ENCODE measurements at places on chromosomes 5 and 9.

GRCh38 chr9:23830929-23831730 is 5.1 kb upstream of the ELAVL2 start:
- no peak for DNase-seq

- DNase-seq = no peak
Measured at GRCh38 chr9:136275655-136276429, 28.1 kb downstream of the CCDC187 start.

DNA sequence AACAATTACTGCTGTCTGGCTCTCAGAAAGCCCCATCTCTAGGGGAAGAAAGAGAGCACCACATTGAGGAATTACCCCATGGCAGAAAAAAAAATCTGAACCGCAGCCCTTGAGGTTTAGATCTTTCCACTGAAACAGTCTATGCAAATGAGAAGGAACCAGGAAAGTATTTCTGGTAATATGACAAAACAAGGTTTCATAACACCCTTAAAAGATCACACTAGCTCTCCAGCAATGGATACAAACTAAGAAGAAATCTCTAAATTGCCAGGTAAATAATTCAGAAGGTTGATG is 427.1 kb downstream of the PRELID2 start:
- DNase-seq = no peak

DNA sequence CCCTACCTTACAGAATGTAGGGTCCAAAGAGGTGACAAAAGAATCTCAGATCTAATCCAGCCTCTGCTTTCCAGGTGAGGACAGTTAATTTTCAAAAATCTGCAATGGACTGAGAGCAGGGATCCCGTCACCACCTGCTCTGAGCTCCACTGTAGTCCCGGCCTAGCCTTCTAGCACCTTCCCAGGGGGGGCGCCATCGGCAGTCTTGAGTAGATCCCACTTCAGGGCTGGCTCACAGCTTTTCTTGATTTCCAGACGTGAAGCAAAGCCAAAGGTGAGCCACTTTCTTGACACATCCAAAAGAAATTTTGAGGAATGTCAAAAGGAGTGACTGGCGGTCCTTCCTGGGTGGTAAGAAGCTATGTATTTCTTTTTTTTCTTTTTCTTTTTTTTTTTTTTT is 114.1 kb downstream of the SYK start:
- DNase-seq = peak; percentile 72

DNA sequence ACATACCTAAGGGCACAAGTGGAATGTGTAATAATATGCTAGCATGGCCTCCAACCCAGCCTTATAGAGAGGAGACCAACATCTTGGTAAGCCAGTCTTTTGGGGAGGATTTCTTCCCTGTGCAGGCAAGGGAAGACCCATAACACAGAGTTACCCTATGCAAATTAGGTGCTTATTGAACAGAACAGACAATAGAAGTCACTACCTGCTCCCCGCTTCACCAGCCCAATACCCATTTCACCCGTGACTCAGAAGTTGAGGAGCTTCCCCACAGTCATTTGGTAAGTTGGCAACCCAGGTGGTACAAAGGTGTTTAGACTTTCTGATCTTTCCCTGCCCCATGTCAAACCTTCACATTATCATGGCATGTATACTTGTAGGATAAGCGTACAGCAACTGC is 44.6 kb downstream of the AOPEP start:
- DNase-seq = no peak

DNA sequence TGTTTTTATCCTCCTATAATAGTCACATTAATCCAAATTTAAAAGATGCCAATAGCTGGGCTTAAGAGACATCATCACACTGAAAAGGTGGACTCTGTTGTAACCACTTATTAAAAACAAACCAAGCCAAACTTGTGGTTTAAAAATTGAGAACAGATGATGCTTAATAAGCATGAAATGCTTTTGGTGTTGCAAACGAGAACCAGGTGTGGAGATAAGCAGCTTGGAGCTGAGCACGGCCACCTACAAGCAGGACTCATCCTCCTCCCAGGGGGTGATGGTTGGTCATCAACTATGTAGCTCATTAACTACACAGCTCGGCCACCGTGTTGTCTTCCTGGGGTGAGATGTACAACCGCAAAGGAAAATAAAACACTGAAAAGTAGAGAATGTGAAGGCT is 154.4 kb downstream of the NPR3 start:
- DNase-seq = no peak

DNA sequence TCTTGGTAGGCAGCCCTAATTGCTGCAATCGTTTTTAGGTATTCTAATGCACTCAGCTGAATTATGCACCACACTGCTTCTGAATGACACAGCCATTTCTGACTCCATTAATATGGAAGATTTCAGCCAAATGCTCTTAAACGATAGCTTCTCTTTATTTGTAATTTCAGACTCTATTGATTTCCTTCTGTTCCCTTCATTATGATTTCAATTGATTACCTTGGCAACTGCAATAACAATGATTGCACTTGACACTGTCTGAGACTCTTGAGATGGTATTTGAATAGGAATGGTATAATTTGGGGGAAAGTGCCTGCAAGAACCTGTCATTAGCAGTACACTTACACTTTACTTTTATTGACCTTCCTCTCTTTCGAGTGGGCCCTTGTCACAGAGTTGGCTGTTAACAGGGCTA is 296.1 kb upstream of the DMAC1 start:
- DNase-seq = no peak

DNA sequence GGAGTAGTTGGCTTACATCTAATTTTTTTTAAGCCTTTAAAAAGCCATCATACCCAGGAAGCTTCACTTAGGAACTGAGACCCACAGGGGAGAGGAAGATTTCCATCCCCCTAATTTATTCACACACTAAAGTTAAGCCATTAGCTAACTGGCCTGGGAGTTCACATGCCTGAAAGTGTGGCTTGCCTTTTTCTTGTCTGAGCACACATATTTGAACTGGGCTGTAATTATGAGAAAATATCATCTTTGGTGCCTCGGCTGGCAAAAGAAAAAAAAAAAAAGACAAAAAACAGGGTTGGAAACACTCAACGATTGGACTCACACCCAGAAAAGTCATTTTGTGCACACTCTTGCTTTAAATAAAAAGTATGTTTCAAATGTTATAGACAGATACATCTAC is 847.3 kb downstream of the MAT2B start:
- DNase-seq = no peak

GRCh38 chr5:116275282-116275681 is 190.5 kb downstream of the COMMD10 start:
- no peak for DNase-seq

GRCh38 chr9:3696368-3696767 is 170.6 kb upstream of the RFX3 start:
- DNase-seq = no peak

- no peak for DNase-seq
Measured at GRCh38 chr5:160064417-160064810, 54.8 kb downstream of the PWWP2A start.

GRCh38 chr9:72132052-72132451 is 17.2 kb upstream of the GDA start:
- DNase-seq = no peak

GRCh38 chr9:126701813-126702140 is 88.0 kb downstream of the LMX1B start:
- DNase-seq = no peak

- DNase-seq = no peak
Measured at GRCh38 chr9:137169896-137170358, at the start of gene LRRC26. Gene LRRC26 (minus strand): TSS chr9:137170051. CDS start chr9:137169943, 108 bp downstream.

DNA sequence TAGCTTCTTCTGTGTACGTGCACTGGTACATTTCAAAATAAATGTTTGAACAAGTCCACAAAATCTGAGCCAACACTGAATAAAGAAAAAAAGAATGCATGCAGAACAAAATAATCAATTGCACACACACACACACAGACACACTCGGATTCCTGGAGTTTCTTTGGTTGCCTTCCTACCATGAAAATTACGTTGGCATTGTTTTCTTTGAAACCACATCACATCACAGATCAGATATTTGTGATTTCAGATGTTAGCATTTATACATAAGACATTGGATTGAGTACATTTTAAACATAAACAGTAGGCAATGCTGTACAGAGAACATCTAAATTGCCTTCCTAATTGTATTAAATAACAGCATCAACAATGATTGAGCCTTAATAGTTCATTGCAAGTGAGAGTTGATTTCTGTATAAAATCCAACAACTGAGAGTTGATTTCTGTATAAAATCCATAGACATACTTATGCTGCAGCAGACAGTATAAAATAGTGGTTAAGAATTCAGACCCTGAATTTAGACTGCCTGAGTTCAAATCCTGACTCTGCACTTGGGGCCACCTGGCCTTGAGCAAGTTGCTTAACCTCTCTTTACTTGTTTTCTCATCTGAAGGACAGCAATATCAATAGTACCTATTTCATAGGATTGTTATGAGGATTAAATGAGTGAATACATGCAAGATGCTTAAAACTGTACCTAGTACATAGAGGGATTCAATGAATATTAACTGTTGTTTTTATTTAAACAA is 101.7 kb upstream of the IFNE start:
- no peak for DNase-seq

DNA sequence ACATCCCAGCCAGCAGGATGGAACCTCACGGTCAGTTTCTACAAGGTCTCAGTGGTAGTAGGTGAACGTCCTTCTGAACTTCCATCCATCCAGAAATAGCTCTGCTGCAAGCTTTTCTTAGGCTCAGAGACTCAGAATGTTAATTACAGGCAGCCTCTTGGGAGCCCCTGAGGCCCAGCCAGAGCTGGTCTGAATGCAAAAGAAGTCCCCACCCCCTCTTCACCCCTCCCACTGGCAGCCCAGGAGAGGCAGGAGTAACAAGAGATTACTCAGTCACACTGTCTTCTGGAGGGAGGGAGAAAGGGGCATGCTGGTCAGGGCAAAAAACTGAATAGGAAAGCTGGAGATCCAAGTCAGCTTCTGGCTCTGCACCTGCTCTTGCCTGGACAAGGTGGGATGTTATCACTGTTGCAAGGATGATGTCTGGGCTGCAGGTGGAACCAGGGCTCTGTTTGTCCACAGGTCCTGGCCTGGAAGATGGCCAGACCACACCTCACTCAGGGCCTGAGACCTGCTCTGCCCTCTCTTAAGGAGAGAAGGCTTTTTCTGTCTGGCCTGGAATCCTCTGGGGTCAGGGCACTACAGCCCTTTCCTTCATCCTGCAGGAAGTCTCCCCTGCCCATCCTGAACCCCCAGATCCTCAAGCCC is 9.1 kb downstream of the ENHO start:
- DNase-seq = no peak

DNA sequence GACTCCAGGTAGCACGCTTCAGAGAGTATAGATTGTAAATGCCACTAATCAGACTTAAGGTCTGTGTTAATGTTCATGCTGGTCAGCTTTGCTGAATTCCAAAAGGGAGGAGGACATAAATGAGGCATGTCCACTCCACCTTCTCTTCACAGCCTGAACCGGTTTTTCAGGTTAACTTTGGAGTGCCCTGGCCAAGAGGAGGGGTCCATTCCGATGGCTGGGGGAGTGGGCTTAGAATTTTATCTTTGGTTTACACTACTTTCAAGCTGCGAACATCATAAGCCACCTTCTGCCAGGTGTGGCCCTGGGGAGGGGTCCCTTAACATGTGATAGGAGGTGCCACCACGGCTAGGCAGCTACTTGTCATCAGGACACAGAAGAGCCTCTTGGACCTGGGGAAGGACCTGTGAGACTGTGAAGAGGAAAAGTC is 24.2 kb downstream of the ABO start:
- DNase-seq = no peak

- no peak for DNase-seq
Measured at GRCh38 chr5:57128325-57128724, 45.5 kb upstream of the GPBP1 start.

GRCh38 chr5:10655161-10655971 is 91.5 kb downstream of the ANKRD33B start:
- DNase-seq = no peak

DNA sequence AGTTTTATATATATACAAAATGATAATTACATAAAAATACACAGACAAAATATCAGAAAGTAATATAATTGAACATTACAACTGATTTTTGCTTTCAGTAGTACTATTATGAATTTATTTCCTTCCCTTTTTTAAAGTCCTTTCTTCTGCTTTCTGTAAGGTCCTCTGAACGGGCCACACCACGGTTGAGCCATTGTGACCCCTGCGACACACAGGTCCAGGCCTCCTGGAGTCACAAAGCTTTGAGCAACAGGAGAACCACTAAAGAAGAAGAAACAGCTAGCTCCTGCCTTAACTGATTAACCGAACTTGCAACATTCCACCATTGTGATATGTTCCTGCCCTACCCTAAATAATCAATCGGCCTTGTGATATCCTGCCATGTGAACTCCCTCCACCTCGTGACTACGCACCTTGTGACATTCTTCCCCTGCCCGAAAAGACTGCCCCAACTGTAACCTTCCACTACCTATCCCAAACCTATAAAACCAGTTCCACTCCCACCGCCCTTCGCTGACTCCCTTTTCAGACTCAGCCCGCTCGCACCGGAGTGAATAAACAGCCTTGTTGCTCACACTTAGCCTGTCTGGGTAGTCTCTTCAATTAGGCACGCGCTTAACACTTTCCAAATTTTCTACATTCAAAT is 375.0 kb upstream of the RFX3 start:
- DNase-seq = no peak

- no peak for DNase-seq
Measured at GRCh38 chr5:52638732-52639131, 149.0 kb upstream of the ITGA1 start.

DNA sequence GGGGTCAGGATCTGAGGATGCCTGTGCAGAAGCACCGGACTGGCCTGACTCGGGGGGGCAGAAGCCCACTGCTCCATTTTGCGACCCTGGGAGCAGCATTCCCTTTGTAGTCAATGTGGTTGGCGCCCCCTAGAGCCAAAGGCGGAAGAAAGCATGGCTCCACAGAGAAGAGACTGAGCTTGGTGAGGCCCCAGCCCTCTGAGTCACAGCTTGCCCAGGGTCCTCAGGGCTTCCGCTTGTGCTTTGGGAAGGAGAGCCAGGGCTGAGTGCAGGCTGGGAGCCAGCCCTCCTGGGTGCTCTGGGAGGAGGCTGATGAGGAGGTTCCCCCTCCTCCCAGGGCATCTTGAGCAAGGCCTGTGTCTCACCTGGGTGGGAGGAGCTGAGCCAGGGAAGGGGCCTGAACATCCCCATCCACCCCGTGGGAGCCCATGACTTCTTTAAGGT is 5.5 kb upstream of the AQP3 start:
- peak; percentile 80 for DNase-seq

- no peak for DNase-seq
Measured at GRCh38 chr5:43367453-43367852, 44.7 kb downstream of the CCL28 start.

- DNase-seq = no peak
Measured at GRCh38 chr9:112719241-112719691, 1.3 kb upstream of the INIP start.

GRCh38 chr9:116243708-116244107 is 90.1 kb downstream of the PAPPA start:
- no peak for DNase-seq

- peak; percentile 83 for DNase-seq
Measured at GRCh38 chr9:123338710-123339665, 17.0 kb upstream of the CRB2 start.
